ENCODE measurements at places on chromosomes 5 and 9.

GRCh38 chr5:93708442-93708841 is 33.0 kb downstream of the POU5F2 start:
- DNase-seq = no peak

- DNase-seq = no peak
Observed at GRCh38 chr5:25091921-25092320, 447.1 kb upstream of the CDH10 start.

GRCh38 chr5:56802205-56802604 is 13.1 kb upstream of the MAP3K1 start:
- DNase-seq = no peak

DNA sequence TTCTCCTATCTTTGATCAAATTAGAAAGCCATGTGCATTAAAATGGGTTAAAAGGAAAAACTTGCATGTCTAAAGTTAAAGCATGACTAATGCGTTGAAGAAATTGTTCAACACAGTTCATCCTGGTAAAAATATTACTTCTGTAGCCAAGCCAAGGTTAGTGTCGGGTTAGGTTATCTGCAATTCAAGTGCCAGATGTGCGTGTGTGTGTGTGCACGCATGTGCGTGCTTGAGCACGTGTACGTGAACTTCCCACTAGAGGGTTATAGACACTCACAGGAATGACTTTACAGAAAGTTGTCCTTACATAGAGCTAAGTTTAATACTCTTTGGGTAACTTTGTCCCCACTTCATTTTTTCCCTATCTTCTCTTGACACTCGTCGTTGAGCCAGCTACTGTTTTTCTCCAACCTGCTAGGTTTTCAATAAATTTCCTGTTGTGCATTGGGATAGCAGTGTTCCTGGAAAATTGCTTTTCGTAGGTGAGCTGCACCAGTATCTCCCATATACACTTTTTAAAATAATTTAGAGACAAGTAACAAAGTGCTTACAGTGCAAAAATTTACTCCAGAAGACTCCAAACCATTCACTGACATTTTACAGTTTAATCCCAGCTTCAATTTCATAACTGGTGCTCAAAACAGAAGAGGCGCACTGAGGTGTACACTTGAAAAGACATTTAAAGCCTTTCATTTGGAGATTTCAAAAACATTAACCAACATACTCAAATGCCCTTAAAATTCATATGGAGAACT is 353.8 kb downstream of the NFIB start:
- no peak for DNase-seq

DNA sequence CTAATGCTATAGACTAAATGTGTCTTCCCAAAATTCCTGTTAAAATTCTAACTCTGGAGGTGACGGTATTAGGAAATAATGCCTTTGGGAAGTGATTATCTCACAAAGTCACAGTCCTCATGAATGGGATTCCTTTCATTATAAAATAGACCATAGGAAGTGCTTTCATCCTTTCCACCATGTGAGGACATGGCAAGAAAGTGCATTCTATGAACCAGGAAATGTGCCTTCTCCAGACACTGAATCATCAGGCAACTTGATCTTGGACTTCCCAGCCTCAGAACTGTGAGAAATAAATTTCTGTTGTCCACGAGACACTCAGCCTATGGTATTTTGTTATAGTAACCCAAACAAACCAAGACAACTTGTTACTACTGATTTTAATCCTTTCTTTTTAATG is 582.4 kb upstream of the C9orf72 start:
- DNase-seq = no peak

- DNase-seq = no peak
Observed at GRCh38 chr5:12730354-12730753, 826.1 kb upstream of the CTNND2 start.

GRCh38 chr5:172904643-172905345 is 54.4 kb upstream of the RPL26L1 start:
- no peak for DNase-seq

DNA sequence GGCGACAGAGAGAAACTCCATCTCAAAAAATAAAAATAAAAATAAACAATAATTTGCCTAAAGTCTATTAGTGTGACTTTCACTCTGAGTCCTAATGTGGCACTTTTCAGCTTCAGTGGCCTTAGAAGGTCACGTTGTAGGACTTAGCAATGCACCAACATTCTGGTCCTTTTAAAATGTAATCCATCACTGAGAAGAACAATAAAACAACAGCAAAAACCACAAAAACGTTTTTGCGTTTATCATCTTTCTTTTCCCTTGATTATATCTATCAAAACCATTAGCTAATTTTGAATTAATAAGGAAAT is 190.1 kb upstream of the ZNF608 start:
- DNase-seq = no peak

DNA sequence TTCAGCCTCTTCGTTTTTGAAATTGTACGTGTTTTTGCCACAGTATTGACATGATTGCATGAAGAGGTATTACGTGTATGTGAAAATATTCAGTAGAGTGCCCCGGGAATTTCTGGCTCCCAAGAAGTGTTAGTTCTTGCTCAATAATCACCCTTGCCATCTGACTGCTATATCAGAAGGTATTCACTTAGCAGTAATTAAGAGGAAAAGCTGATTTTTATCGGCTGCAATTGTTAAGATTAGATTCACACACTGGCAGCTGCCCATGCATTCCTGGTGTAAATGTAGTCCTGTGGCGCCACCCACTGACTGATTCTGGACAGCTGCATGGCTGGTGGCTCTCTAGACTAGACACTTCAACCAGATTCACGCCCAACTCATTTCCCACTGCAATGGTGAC is 440.1 kb upstream of the ADAMTS16 start:
- DNase-seq = no peak

- no peak for DNase-seq
Observed at GRCh38 chr5:92779536-92779935, 801.5 kb downstream of the NR2F1-AS1 start.

GRCh38 chr5:82985763-82986162 is 91.4 kb downstream of the TMEM167A start:
- DNase-seq = no peak

DNA sequence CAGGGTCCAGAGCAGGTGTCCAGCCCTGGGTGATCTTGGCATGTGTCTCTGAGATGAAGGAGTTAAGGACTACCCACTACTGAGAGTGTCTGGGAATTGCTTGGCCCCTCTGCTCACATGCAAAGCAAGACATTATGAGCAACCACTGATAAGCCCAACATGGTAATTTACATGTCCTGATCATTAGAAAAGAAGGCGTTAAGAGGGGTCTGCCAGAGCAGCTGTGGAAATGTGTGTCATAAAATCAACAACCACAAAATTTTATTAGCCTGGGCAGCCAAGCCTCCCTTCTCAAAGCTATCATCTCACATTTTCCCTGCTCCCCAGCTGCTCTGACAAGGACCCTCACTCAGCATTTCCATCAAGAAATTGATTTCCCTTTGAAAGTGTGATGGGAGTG is 351.0 kb downstream of the SPOCK1 start:
- no peak for DNase-seq

DNA sequence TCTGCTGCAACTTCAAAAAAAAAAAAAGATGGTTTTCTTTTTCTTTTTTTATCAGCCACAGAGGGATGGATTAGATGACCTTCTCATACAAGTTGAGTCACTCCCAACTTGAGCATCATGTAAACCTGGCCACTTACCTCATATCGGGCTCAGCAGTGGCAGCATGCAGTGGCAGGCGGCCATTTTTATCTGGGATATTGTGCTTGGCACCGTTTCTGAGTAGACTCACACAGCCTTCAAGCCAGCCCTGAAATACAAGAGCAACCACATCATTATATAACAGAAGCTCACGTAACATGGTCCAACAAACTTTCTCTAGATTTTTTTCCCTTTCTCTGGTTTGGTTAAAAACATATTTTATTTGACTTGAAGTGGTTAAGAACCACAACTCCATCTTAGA is 62.6 kb downstream of the ANKRD55 start:
- DNase-seq = no peak

GRCh38 chr9:117825609-117826347 is 121.6 kb downstream of the TLR4 start:
- peak; percentile 57 for DNase-seq

- no peak for DNase-seq
Observed at GRCh38 chr5:38420691-38421390, 135.6 kb downstream of the LIFR start.

DNA sequence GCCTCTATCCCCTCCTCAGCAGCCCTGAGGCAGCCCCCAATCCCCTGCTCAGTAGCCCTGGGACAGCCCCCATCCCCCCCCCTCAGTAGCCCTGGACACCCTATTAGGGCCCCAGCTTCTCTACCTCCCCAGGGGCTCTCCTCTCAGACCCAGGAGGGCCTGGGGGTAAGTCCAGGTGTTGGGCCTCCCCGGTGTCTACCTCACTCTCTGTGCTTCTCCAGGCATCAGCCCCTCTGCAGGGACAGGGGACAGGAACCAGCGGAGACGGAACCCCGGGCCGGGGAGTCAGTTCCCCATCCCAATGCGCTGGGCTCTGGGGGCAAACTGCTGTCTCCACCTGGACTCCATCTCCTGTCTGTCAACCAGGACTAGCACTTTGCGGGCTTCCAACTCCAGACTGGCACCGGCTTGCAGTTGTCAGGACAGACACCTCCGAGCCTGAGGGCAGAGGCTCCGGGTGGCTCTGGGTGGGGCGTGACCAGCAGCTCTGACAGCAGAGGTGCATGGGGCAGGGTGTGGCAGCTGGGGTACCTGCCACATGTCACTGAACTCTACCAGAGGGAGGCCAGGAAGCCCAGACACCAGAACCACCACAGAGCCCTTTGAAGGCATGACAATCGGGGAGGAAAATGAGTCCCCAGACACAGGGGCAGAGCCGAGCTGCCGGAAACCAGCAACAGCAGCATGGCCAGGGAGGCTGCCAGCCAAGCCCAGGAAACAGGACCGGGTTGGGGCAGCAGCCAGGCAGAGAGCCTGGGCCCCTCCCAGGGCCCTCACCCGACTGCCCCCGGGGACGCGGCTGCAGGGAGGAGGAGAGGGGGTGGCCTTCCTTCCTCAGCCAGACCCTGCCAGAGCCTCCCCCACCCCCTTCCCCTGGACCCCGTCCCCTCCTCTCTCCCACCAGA is 17.7 kb upstream of the UBAC1 start:
- no peak for DNase-seq

DNA sequence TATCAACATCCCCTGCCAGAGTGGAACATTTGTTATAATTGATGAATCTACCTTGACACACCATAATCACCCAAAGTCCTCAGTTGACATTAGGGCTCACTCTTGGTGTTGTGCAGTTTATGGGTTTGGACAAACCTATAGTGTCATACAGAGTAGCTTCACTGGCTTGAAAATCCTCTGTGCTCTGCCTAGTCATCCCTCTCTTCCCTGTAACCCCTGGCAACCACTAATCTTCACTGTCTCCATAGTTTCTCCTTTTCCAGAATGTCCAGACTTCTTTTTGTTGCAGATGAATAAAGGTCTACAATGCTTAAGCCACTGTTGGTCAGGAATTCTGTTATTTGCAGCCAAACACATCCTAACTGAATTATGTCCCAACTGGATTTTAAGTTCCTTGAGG is 22.5 kb upstream of the SUB1 start:
- no peak for DNase-seq

DNA sequence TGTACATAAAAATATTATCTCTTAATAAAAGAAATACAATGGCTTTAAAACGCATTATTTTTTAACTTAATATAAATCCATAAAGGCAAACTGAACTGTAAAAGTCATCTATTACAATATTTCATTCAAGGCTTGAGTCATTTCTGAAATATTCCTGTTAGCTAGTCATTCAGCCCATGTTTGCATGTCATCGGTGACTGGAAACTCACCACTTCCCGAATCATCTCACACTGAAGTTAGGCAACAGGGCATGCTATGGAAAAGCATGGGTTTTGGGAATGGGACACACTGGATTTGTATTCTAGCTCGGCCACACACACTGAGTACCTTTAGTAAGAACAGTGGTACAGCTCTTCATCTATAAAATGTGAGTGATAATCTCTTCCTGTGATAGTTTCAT is 691.1 kb upstream of the C9orf72 start:
- no peak for DNase-seq

DNA sequence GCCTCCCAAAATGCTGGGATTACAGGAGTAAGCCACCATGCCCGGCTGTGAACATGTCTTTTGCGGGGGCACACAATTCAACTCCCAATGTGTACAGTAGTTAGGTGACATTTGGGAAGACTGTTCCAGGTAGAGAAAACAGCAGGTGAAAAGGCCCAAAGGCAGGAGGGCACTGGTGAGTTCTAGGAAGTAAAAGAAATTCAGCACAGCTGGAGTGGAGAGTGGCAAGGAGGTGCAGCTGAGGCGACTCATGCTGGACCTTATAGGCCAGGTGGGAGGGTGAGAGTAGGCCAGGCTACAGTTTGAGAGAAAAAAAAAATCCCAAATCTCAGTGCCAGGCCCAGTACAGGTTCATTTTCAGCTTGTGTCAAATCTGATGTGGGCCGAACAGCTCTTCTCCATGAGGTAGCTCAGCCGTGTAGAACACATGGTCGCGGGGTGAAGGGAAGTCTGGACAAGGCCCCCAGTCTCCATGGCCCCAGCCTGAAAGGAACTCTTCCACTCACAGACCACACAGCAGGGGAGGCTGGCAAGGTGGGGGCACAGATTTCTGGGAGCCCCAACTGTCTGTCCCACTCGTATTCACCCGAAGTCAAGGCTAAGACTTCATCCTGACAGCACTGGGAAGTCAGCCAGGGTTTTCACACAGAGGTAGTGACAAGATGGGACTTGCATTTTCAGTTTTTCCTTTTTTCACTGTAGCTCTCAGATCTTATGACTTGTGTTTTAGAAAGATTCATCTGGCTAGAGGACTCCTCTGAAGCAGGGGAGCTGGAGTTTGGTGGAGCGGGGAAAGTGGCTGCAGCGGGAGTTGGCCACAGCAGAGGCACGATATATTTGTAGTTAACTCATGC is 4.5 kb upstream of the HNRNPAB start:
- DNase-seq = no peak

DNA sequence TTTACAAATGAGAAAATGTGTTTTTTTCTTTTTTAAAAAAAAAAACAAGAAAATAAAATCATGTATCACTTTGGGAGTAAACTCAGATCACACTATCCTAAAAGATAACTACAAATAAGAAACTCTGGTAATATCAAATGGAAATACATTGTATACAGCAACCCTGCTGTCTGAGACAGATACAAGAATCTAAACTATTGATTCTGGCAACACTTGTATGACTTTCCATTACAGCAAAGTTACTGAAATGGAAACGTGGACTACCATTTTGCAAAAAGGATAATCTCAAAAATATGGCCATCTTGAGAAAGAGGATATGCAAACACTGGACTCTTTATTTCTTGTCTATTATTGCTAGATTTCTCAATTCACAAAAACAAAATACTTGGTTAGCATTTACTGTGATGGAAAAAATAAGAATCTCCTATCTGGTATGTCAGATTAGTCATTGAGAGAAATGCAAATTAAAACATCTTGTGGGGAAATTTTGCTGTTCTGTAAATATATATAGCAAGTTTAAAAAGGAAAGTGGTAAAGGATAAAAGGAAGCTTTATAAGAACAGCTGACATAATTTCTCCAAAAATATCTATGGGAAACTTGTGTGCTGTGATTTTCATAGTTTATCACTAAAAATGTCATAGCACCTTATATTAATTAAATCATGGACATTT is 112.9 kb upstream of the FER start:
- DNase-seq = no peak

GRCh38 chr9:124455820-124456219 is 5.6 kb downstream of the ADGRD2 start:
- DNase-seq = no peak

All from memory B cell (primary cell).